ENCODE measurements at places on chromosomes 7 and 10. TPM values are rescaled to one million over a fixed set of nuclear protein-coding genes. Genes with fewer than 3 reads are reported as not detected.

The SFXN3 gene
- 44.3 TPM for total RNA-seq

The POLR2J2 gene
- total RNA-seq, result 21.0 TPM

The CLDN4 gene
- not detected for total RNA-seq

The PDE6C gene
- not detected for total RNA-seq

The ENKUR gene
- total RNA-seq, result 1.1 TPM

The CPED1 gene
- total RNA-seq, result 59.6 TPM

The DNAH11 gene
- total RNA-seq, result 1.1 TPM

The WNT16 gene
- 3.2 TPM for total RNA-seq

DNA sequence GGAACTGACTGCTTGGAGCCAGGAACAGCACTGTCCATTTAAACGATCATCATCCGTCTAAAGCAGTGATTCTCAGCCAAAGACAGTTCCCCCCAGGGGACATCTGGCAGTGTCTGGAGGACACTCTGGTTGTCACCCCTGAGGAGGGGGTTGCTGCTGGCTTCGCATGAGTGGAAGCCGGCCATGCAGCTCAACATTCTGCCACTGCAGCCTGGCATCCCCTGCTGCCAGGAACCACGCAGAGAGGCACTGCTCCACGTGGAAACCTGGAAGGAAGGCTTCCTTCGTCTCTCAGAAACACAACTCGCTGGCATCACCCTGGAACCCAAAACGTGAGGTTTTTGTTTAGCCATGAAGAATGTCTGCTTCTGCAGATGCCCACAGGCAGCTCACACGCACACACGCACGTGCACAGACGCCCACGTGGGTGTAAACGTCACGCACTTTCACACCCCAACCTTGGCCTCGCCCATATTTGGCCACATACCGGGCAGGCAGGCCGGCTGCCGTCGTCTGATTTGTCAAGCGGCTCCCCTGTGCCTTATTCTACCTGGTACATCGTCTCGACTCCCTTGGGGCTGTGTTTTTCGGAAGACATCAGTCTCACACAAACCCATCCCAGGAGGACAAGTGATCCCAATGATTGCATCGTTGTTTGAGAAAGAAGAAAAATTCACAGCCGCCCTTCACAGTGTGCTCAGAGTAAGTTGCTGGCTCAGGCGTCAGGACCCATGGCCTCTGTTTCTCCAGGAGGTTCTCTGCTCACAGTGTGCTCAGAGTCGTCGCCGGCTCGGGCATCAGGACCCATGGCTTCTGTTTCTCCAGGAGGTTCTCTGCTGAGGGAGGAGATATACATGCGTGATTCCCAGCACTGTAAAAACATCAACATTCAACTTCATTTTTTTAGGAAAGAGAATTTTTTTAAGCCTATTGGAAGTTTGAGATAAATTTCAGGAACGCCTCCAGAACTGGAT lies 127.2 kb upstream of the PPP2R2D start:
- no peaks in the 10 kb centered on the region for H3K27me3 ChIP-seq
- no peak overlapping the region for H3K27ac ChIP-seq
- no peak overlapping the region for H3K4me3 ChIP-seq
- H3K4me1 ChIP-seq, result no peaks in the 10 kb centered on the region
- no peaks in the 10 kb centered on the region for H3K36me3 ChIP-seq

GRCh38 chr10:11150231-11150731 lies 132.6 kb downstream of the CELF2 start:
- H3K27ac ChIP-seq, result peak overlapping the region; percentile 81
- H3K4me3 ChIP-seq, result no peak overlapping the region
- no peaks in the 10 kb centered on the region for H3K36me3 ChIP-seq
- peaks cover 76% of the 10 kb centered on the region for H3K4me1 ChIP-seq
- DNase-seq, result no peak

- H3K4me1 ChIP-seq, result peaks cover 22% of the 10 kb centered on the region
- H3K27me3 ChIP-seq, result no peaks in the 10 kb centered on the region
- no peak overlapping the region for H3K27ac ChIP-seq
Observed at GRCh38 chr7:39621261-39621660, 2.1 kb upstream of the RALA start.

DNA sequence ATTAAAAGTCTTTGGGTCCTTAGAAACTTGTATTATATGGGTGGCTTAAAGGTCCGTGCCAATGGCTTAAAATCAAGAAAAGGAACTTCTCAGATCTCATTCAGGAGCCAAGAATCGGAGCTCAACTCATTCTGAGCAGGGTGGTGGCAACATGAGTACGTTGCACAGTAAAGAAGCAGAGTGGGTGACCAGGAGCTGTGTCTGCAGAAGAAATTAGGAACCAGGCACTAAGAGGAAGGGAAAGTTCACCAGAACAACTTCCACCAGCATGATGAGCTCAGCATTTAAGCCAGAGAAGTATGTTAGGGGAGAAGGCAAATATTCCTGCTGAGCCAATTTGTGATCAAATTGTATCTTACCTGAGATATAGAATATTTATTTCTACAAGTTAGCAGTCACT lies 236.0 kb upstream of the NRP1 start:
- DNase-seq, result no peak
- no peaks in the 10 kb centered on the region for H3K4me1 ChIP-seq
- H3K4me3 ChIP-seq, result no peak overlapping the region
- no peaks in the 10 kb centered on the region for H3K27me3 ChIP-seq
- peak overlapping the region; percentile 27 for H3K27ac ChIP-seq

GRCh38 chr7:91034459-91035368 lies 229.5 kb upstream of the FZD1 start:
- H3K36me3 ChIP-seq, result no peaks in the 10 kb centered on the region
- H3K4me3 ChIP-seq, result no peak overlapping the region
- no peak overlapping the region for H3K27ac ChIP-seq
- H3K27me3 ChIP-seq, result no peaks in the 10 kb centered on the region
- H3K4me1 ChIP-seq, result no peaks in the 10 kb centered on the region
- DNase-seq, result no peak

- no peaks in the 10 kb centered on the region for H3K36me3 ChIP-seq
- DNase-seq, result peak; percentile 85
- no peak overlapping the region for H3K4me3 ChIP-seq
- peaks cover 16% of the 10 kb centered on the region for H3K4me1 ChIP-seq
- H3K27me3 ChIP-seq, result no peaks in the 10 kb centered on the region
Observed at GRCh38 chr10:97407211-97407951, 6.2 kb upstream of the RRP12 start.

- DNase-seq, result no peak
- no peak overlapping the region for H3K27ac ChIP-seq
- H3K27me3 ChIP-seq, result no peaks in the 10 kb centered on the region
- no peaks in the 10 kb centered on the region for H3K36me3 ChIP-seq
Observed at GRCh38 chr7:81120803-81121202, 202.0 kb upstream of the SEMA3C start.

GRCh38 chr7:101912716-101913110 lies 95.3 kb downstream of the CUX1 start:
- peak; percentile 47 for DNase-seq
- H3K27ac ChIP-seq, result no peak overlapping the region
- H3K27me3 ChIP-seq, result no peaks in the 10 kb centered on the region

DNA sequence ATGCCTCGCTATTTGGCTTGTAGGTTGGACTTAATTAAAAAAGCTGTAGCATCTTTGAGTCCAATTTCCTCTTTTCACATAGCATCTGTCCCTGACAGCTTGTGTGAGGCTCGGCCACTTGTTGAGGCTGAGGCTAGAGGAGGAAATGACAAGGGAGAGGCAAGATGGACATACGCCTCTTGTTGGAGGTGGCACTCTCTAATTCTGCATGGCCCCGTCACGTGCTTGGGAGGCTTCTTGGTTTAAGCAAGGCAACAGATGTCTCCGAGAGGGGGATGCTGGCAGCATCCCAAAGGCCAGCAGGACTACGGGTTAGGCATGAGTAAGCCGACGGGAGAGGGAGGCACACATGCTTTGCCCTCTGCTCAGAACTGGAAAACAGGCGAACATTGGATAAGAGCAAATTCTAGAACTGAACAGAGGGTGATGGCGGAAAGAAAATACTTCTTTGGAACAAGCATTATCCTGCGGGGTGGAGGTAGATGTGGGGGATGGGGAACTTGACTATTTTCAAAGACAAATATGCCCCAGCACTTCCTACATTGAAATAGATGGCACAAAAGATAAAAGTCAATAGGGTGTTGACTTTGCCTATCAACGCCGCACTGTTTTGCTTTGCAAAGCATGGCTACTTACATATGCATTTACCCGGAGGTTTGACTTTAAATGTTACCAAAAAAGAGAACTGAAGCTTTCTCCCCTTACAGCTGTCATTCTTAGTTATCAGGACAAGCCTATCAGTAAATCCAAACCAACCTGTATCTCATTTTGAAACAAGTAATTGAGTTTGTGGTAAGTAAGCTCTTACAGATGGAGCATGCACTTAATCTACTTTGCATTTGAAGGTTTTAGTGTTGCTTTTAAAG lies 94.8 kb downstream of the CHN2 start:
- H3K27ac ChIP-seq, result no peak overlapping the region
- no peaks in the 10 kb centered on the region for H3K27me3 ChIP-seq
- peaks cover 6% of the 10 kb centered on the region for H3K4me1 ChIP-seq
- no peak overlapping the region for H3K4me3 ChIP-seq

- peaks cover 6% of the 10 kb centered on the region for H3K36me3 ChIP-seq
- H3K4me1 ChIP-seq, result no peaks in the 10 kb centered on the region
- H3K4me3 ChIP-seq, result no peak within 1 kb of the TSS
- H3K27me3 ChIP-seq, result no peaks in the 10 kb centered on the region
- H3K27ac ChIP-seq, result no peak within 1 kb of the TSS
Observed at GRCh38 chr7:142111499-142111898, at the start of gene MGAM2. MGAM2 (plus strand) TSS chr7:142111718; CDS start chr7:142116874, 5,156 bp downstream.

- DNase-seq, result no peak
- no peak overlapping the region for H3K4me3 ChIP-seq
- H3K27ac ChIP-seq, result no peak overlapping the region
- no peaks in the 10 kb centered on the region for H3K27me3 ChIP-seq
Observed at GRCh38 chr7:30553141-30553540, 41.5 kb upstream of the GARS1 start.

GRCh38 chr7:27491534-27491933 lies 171.1 kb downstream of the HIBADH start:
- no peak overlapping the region for H3K4me3 ChIP-seq
- H3K36me3 ChIP-seq, result no peaks in the 10 kb centered on the region
- H3K27me3 ChIP-seq, result no peaks in the 10 kb centered on the region
- no peaks in the 10 kb centered on the region for H3K4me1 ChIP-seq

DNA sequence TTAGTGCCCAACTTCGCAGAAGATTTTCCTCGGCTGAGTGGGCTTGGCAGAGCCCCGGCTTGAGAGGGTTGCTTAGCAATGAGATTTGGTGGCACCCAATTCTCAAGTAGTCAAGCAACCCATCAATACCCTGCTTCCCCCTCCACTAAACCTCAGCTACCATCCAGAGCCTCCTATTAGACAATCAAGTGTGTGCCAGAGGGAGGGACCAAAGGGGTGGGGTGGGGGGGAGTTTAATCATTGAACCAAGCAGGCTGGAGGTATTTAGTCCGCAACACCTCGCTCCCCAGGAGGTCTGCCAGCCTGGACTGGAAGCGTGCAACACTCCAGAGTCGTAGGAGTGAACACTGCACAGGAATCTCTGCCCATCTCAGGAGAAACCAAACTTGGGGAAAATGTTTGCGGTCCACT lies at the start of gene HKDC1:
Gene HKDC1 (plus strand): TSS at position 292 of the 411 bp plus-strand sequence. CDS start 104 bp downstream, at position 396.
- peak within 1 kb of the TSS; percentile 78 for H3K27ac ChIP-seq
- DNase-seq, result peak; percentile 34
- no peaks in the 10 kb centered on the region for H3K36me3 ChIP-seq
- peaks cover 47% of the 10 kb centered on the region for H3K4me1 ChIP-seq
- no peak within 1 kb of the TSS for H3K4me3 ChIP-seq

GRCh38 chr7:108020585-108020984 lies 17.6 kb upstream of the LAMB1 start:
- H3K27ac ChIP-seq, result no peak overlapping the region
- no peaks in the 10 kb centered on the region for H3K27me3 ChIP-seq
- H3K4me1 ChIP-seq, result no peaks in the 10 kb centered on the region
